Upper lobe of right lung (tissue), 1 donor: ENCODE measurements at places on chromosomes 12 and 14.

DNA sequence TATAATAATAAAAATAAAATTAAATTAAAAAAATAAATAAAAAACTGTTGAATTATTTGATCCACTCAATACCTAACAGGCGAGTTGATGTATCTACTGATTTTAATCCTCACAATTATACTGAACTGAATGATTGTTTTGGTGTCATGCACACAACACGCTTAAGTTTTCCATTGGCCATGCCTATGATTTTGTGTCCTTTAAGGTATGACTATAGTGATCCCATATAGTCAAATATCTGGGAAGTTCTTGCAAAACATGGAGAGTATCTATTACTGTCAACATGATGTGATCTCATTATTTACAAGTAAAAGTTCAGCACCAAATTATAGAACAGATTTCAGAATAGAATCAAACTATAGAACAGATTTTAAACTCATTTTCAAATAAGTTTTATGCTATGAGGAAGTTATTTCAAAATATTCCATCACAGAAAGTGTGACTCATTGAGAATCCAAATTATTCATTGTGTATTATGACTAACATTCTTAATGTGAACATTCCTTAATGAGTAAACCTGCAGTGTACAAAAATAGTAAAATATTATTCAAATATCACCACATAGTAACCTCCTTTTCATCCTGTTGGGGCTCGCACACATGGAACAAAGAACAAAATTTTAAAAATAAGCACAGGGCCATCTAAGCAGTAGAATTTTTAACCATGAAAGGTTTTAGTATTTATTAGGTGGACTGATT, 190.4 kb downstream of the SLC25A21 start:
- no peak for DNase-seq

- no peak for DNase-seq
These were observed 208.7 kb upstream of the DIO3 start for GRCh38 chr14:101352567-101352966.

DNA sequence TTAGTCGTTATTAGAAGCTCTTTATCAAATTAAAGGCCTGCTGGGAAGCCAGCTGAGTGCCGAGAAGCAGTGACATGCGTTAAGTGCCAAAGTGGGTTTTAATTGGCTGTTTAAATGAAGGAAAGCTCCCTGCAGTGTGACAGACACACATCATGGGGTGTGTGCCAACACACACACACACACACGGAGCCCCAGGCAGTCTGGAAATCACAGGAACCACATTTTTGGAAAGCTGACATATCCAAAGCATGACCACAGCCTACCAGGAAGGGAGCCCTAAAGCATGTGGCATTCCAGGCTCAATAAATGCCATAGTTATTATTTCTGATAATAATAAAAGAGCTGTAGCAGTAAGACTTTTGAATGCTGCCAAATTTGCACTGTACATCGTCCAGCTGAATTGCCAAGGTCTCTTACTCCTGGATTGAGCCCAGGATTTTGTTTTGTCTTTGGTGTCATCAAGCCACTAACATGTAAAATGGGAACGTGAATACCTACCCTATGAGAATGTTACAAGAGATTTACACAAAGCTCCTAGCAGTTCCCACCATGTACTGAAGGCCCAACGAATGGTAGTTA, 135.1 kb downstream of the TMEM30B start:
- no peak for DNase-seq

GRCh38 chr12:3777206-3777809, 24.4 kb upstream of the CRACR2A start:
- DNase-seq: no peak

GRCh38 chr12:71749666-71750065, 5.0 kb upstream of the RAB21 start:
- no peak for DNase-seq

GRCh38 chr12:94198872-94199271, 50.5 kb downstream of the PLXNC1 start:
- no peak for DNase-seq

GRCh38 chr12:71947645-71948105, 9.0 kb downstream of the TPH2 start:
- DNase-seq: no peak

GRCh38 chr14:29853272-29853671, 74.4 kb downstream of the PRKD1 start:
- no peak for DNase-seq

GRCh38 chr12:43884683-43885410, 49.0 kb downstream of the TMEM117 start:
- DNase-seq: no peak

DNA sequence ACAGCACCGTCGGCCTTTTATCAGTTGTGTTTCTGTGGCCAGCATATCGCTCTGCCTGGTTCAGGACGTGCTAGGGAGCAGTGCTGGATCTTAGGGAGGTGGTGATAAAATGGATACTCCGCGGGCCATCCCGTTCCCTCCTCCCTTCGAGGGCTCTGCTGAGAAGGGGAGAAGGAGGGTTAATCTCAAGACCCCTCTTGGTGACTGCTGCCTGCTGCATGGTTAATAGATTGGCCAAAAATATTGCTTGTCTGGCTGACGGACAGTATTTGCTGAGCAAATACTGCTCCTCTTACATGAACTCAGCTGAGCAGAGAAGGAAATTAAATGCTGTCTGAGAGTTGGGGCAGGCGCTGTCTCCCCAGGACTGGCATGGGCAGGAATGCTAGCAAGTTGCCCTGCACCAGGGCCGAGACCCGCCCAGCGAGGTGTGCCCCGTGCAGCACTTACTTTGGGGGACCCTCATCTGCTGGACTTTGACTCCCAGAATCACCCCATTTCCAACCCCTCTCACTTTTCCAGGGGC, 1.2 kb downstream of the FBRSL1 start:
- DNase-seq: no peak

- DNase-seq: no peak
These were observed 97.8 kb downstream of the PLEKHA5 start for GRCh38 chr12:19227190-19227879.

- peak; percentile 66 for DNase-seq
These were observed 48.3 kb downstream of the TTLL5 start for GRCh38 chr14:75709207-75709812.

DNA sequence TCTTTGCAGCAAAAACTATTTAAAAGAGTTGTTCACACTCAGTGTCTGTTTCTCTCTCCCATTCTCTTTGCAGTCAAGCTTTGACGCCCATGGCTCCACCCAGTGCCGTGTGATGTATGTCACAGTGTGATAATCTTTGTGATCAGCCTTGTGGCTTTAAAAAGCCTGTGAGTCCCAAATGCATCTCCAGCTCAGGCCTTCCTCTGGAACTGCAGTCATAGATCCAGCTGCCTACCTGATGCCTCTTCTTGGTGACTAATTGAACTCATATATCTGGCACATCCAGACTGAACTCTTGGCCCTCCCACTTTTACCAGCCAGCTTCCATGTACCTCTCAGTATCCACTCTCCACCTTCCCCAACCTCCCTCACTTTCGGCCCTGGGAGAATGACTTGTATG, 182.8 kb upstream of the ARHGAP5 start:
- DNase-seq: no peak

DNA sequence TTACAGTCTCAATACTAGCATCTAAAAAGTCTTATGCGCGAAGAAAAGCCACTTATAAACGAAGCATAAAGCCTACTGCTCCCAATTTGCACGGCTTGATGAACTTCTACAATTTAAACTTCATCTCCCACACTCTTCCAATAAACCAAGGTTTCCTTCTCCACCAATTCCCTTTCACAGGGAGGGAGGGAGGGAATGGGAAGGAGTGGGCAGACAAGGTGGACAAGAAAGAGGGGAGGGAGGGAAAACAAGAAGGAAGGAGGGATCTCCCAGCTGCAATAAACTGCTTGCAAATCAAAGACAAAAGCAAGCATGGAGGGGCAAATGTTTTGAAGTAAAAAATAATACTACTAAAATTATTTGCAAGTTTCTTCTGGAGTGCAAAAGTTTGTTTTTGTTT, 64.5 kb downstream of the MED13L start:
- no peak for DNase-seq

DNA sequence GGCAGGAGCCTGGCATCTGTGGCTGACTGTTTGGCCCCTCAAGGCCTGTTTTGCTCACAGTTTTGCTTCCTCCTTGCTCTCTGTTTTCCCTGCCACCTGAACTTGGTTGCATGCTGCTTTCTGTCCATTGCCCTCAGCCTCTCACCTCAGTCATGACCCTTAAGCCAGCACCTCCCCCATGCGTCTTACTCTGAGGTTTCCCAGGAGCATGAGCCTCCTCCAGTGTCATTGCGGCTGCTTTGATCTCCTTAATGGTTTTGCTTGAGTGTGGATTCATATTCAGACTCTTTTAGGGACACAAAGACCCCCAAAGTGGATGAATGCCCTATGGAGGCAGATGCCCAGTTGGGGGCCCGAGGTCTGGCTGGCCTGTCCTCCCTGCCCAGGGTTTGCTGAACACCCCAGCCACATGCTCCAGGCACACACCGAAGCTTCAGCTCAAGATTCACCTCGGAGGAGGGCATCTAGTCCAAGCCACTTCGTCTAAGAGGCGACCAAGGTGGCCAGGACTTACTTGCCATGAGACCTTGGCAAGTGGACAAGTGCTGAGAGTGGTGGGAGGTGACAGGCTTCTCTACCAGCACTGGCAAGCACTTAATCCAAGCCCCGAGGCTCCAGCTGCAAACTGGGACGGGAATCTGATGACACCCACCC, 95.4 kb upstream of the DIO3 start:
- DNase-seq: peak; percentile 52

GRCh38 chr12:49974231-49974675, 1.5 kb downstream of the AQP6 start:
- DNase-seq: peak; percentile 85

DNA sequence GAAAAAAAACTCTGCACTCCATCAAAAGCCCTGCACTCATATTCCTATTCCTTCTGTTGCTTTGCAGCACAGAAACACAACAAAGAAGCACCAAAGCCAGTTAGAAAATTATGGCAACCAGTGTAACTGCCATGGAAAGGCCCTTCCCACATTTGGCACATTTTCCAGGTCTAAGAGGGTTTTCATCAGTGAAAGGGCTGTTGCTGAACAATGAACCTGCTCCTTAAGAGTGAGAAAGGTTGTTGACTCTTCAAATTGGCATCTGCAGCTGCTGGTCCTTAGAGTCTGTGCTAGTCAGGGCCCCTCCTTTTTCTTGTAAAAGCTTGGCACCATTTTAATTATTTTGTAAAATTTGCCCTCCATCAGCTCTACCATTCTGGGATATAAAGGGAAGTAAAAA, 378.7 kb upstream of the KITLG start:
- DNase-seq: no peak

DNA sequence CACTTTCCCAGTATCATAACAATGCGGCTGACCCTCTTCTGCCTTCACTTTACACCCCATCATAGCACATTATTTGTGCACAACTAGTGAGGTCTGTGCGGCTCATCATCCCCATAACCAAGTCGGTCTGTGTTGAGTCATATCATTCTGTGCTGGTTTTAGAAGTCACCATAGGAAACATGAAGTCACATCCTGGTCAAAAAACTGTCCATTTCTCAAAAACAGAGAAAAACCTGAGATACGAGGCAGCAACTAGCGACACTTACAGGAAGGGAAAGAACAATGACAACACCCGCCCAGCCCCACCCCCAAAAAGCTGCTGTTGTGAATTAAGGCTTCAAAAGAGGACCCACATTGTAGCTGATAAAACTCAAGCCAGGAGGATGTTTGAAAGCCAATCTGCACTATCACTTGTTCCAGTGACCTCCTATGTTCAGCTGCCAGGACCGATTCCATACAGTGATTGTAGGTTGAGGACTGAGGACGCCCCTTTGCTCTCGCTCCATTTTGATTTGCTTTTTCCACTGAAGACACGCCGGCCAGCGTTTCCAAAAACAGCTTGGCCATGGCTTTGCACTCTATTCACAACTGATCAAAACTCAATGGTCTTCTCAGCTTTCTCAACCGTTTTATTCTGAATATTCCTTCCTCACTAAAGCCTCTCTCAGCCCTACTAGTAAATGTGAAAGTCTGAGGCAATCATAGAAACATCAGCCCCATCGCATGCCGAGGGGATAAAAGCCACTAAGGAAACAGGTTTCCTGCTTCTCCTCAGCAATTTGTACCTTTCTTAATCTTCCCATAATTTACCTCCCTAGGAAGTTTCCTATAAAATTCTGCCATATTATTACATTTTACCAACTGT, 87.5 kb downstream of the DUSP16 start:
- no peak for DNase-seq

- DNase-seq: no peak
These were observed 177.8 kb downstream of the PRKD1 start for GRCh38 chr14:29749829-29750228.

DNA sequence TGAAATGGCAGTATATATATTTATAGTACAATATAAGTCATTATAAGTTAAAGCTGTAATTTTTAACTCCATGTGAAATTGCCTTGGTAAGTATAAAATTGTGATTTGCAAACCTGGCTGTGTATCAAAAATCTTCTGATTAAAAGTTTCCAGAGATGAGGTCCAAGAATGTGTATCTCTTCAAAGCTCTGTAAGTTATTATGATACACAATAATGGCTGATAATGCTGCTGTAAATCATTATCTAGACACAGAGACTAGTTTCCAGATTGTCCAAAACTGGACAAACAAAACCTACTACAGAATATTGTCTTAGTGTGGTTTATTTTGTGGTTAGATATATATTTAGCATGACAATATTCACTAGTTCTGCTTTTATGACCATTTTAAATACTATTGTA, 514.8 kb downstream of the SLC6A15 start:
- no peak for DNase-seq

DNA sequence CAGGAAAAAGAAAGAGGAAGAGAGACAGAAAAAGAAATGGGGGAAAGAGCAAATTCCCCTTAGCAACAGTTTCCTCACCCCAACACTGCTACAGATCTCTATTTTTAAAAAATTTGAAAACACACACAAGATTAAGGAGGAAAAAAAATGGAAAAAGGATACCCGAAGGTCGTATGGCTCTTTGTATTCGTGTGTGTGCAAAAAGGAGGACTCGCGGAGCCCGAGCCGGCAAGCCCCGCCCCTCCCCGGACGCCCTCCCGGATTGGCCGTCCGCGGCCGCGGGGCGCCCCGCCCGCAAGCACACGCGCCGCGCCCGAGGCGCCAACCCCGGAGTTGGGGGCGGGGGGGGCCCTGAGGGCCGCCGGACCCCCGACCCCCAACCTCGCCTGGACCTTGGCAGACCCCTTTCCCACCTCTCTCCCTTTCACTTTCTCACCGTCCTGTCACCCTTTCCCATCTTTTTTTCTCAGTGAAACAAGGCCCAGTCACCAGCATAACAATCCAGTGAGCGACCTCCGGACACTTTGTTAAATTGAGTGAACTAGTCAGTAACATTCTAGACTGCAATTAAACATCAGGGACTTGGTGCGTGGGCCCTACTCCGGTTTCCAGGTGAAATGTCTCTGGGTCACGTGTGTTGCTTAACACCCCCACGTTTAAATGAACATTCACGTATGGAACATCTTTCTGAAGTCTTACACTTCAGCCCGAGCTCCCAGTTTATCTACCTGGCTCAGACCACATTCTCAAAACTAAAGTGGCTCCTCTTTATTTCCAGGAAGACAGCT, at the start of gene C14orf93:
Gene C14orf93 (minus strand): TSS at position 205 of the 788 bp plus-strand sequence. CDS start 11,120 bp downstream, outside the sequence.
- peak; percentile 94 for DNase-seq

DNA sequence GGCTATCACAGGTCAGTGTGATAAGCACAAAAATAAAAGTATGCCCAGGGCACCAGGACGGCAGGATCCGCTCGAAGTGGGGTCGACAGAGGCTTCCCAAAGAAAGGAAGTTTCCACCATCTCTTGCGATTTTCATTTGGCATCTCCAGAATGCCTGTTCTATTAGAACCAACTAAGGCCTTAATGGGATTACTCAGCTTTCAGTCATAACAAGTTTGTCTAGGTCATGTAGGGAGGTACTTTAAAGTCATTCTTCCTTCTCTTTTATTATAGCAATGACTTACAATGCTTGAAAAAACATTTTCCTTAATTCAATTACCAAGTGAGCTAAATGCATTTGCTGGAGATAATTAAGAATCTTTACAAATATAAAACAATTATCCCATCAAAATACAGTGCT, 83.6 kb upstream of the DIO3 start:
- DNase-seq: no peak

GRCh38 chr14:80055667-80056496, 155.4 kb downstream of the DIO2 start:
- DNase-seq: no peak
